ENCODE measurements at places on chromosomes 5 and 9.

DNA sequence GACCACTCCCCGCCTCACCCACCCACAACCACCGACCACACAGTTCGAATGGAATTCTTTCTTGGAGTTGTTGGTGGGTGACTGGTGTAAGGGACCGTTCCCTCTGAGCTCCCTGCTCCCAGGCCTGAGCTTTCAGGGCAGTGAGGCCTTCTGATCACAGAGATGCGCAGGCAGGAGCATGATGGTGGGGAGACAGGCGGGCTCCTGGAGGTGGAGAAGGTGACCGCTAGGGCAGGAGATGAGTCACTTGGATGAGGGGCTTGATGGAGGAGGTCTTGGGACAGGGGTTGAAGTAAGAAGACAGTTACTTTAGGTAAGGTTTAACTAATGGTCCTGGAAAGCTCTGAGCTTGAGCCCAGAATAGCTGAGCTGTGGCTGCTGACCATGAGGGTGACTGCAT is 88.5 kb downstream of the HSPA4 start:
- ATAC-seq, result no peak

DNA sequence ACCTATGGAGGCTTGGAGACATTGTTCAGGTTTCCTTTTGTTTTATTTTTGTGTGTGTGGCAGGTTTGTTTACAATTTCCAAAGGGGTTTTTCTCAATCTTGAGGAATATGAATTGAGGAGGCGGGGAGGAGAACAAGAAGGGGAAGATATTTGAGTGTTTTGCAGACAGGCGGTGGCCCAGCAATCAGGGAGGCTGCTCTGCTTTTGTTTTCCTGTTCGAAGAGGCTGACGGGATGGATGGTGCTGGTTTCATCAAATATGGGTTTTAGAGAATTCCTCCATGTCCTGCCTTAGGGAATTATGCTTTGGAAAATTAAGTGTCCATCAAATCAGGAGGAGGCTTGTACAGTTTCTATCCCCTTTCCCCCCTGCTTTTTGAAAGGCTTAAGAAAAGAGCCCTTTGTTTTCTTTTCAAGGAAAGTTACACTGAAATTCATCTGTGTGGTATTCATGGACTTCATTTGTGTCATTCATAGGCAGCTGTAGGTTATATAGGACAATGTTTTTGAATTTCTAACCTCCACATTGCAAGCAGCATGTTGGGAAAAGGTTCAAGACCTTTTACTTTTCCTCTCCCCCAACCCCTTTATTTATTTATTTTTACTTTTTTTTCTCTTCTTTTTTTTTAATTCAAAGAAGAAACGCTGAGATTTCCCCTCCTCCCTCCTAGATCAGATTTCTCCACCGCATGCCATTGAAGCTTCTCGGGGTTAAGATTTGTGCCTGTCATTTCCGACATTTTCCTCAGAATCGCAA is 107.4 kb downstream of the ZNF462 start:
- ATAC-seq, result no peak

DNA sequence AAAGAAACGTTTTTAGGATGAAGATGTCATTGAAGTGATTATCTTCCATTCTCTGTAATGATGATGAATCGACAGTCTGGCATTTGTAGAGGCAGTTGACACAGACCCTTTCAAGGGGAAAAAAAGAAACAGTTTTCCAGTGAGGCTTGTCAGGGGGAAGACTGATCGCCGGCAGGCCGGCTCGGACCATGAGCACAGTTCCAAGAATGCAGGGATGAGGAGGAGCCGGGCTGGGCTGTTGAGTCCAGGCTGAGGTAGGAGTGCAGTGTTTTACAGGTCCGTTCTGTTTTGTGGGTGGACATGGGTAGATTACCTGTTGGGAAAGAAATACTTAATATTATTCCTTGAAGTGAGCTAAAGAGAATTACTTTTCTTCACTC is 194.6 kb downstream of the AOPEP start:
- ATAC-seq, result no peak

GRCh38 chr9:137150617-137151457 is 11.9 kb downstream of the GRIN1 start:
- ATAC-seq, result peak; percentile 77

GRCh38 chr5:94498199-94498598 is 120.2 kb downstream of the KIAA0825 start:
- no peak for ATAC-seq

- no peak for ATAC-seq
Observed at GRCh38 chr5:166111021-166111420, 2180.4 kb upstream of the WWC1 start.

- ATAC-seq, result no peak
Observed at GRCh38 chr9:117480253-117480652, 65.4 kb upstream of the ASTN2 start.

DNA sequence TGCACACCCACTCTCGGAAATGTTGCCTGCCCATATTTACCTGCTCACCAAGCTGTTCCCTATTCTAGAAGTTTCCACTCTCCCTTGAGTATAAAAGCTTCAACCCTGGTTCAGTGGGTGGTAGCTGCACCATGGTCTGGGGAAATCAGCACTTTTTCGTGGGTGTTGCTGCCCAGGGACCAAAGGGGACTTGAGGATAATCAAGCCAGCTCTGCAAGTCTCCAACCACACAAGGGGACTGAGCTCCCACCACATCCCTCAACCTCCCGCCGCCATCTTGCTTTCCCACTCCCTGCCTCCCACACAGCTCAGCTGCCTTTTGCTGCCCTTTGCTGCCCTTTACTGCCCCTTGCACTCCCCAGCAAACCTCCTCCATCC is 210.0 kb downstream of the AUH start:
- ATAC-seq, result peak; percentile 5

DNA sequence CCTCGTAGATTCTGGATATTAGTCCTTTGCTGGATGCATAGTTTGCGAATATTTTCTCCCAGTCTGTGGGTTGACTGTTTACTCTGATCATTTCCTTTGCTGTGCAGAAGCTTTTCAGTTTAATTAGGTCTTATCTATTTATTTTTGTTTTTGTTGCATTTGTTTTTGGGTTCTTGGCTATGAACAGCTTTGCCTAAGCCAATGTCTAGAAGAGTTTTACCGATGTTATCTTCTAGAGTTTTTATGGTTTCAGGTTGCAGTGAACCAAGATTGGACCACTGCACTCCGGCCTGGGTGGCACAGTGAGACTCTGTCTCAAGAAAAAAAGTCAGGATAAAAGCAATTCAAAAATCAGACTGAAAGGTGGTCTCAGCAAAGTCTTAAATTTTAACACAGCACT is 188.5 kb downstream of the EPB41L4A start:
- no peak for ATAC-seq

DNA sequence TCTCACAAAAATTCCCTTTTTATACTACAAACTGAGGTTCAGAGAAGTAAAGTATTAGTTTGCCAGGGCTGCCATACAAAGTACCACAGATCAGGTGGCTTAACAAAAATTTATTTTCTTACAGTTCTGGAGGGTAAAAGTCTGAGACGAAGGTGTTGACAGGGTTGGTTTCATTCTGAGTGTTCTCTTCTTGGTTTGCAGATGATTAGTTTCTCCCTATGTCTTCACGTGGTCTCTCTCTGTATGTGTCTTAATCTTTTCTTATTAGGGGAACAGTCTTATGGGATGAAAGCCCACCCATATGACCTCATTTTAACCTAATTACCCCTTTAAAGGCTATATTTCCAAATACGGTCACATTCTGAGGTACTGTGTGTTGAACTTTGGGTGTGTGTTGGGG is 274.2 kb downstream of the BRINP1 start:
- ATAC-seq, result no peak

GRCh38 chr5:37717613-37718431 is 122.0 kb downstream of the GDNF start:
- ATAC-seq, result no peak

Measured in activated T-helper 17 cell treated with anti-CD3 and anti-CD28 coated beads, Interleukin-2, amount 50 U/mL, for 72 hours (primary cell).